ENCODE measurements at places on chromosomes 16 and 17. TPM values are rescaled to one million over a fixed set of nuclear protein-coding genes. Genes with fewer than 3 reads are reported as not detected.

DNA sequence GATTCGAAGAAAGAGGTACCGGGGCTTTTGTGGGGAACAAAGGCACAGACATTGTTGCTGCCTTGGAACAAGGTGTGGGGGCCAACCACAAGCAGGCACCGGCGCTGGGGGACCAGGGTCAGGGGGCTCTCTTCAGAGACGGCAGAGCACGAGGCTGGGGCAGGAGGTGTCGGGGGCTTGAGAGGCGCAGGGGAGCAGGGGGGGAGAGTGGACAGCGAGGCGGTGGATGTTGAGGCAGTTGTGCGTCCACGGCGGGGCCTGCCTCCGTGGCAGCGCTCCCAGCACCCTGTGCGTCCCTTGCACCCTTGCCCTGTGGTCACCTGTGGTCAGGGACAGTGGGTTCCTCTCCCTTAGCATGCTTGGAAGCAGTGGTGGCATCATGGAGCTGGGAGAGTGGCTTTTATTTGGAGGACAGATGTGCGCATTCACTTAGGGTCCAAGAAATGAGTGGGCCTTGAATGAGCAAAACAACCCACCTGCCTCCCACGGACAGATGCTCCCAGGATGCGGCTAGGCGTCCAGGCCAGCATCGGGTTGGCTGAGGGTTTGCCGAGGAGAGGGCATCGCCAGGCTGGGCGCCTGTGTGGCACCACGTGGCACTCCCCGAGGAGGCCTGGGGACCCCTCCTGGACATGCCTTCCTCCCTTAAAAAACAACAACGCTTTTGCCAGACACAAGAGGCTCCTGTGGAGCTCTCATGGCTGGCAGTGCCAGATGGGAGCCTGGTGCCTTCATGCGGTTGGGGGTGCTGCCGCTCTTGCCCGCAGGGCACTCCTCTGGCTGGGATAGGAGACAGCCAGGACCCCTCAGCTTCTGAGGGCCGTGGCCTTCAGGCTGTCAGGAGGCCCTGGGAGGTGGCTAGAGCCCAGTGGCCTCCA is 113.0 kb downstream of the BANP start:
- peaks cover 30% of the 10 kb centered on the region for H3K36me3 ChIP-seq
- H3K27me3 ChIP-seq, result no peaks in the 10 kb centered on the region
- H3K4me3 ChIP-seq, result no peak overlapping the region
- no peak for DNase-seq

DNA sequence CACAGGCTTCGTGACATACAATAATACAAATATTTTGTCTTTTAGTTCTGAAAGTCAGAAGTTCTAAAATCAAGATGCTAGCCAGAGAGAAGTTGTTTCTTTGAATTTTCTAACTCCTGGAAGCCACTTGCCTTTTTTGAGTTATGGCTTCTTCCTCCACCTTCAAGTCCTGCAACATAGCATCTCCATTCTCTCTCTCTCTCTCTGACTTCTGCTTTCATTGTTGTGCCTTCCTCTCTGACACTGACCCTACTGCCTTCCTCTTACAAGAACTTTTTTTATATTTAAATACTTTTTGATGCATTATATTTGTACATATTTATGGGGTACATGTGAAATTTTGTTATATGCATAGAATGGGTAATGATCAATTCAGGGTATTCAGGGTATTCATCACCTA is 205.9 kb downstream of the MAP2K6 start:
- no peak overlapping the region for H3K4me3 ChIP-seq
- H3K36me3 ChIP-seq, result no peaks in the 10 kb centered on the region
- H3K27me3 ChIP-seq, result no peaks in the 10 kb centered on the region
- no peaks in the 10 kb centered on the region for H3K4me1 ChIP-seq
- no peak for DNase-seq

The PMFBP1 gene
- total RNA-seq, result 0.40 TPM

GRCh38 chr16:780296-780695 is 7.9 kb downstream of the RPUSD1 start:
- no peak overlapping the region for H3K27ac ChIP-seq
- no peak overlapping the region for H3K4me3 ChIP-seq
- peaks cover 9% of the 10 kb centered on the region for H3K27me3 ChIP-seq
- DNase-seq, result no peak
- H3K36me3 ChIP-seq, result peaks cover 7% of the 10 kb centered on the region
- H3K4me1 ChIP-seq, result peaks cover 24% of the 10 kb centered on the region

The GABARAPL2 gene
- 122 TPM for total RNA-seq

DNA sequence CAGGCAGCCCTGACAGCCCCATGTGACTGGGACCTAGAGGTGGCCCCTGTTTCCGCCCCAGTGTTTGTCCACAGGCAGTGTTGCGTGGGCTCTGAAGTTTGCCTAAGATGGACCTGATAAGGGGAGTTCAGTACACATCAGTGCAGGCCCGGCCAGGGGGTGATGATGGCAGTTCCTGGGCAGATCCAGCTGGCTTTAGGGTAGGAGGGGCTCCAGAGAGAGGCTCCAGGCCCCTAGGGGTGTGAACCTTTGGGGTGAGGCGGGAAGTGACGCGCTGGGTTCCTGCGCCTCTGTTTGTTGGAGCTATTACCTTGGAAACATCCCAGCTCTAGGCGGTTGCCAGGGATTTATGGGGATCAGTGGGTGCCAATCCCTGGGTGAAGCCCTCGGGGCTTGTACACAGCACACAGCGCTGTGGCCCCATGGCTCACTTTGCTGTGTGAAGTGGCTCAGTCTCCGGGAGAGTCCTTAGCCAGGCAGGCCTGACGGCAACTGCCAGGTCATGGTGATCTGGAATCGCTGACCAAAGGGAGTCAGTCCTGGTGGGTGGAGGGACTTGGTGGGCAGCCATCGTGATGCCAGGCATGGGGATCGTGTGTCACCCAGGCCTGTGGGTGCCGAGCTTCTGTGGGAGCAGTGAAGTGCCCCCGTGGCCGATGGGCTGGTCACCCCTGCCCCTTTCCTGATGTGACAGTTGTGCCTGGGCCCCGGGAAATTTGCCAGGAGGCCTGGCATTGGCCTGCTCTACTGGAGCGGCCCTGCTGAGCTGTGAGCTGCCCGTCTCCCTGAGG is 146.1 kb downstream of the SEC14L1 start:
- peaks cover 40% of the 10 kb centered on the region for H3K4me1 ChIP-seq
- DNase-seq, result peak; percentile 53
- H3K27me3 ChIP-seq, result peaks cover 22% of the 10 kb centered on the region

All from muscle of leg (tissue), 16 donors.